ENCODE measurements at places on chromosomes 7 and 10.
A peak's percentile ranks its signal among the peaks of the same experiment; 100 is the strongest.

DNA sequence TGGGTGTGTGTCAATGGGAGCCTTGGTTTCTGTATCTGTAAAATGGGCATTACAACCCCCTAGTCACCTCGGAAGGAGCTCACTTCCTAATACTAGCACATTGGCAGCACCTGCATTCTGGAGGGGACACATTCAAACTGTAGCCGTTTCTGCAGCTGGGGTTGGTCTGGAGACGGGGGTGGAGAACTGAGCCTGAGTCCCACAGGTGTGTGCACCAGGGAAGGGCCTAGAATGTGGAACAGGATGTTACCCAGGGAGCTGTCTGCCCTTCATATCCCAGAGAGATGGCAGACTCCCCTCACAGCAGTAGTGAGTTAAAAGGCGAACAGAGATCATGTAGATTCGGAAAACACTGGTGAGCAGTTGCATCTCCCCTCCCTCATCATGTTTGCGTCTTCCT, 272.8 kb upstream of the ZNF32 start:
- no peak for DNase-seq

DNA sequence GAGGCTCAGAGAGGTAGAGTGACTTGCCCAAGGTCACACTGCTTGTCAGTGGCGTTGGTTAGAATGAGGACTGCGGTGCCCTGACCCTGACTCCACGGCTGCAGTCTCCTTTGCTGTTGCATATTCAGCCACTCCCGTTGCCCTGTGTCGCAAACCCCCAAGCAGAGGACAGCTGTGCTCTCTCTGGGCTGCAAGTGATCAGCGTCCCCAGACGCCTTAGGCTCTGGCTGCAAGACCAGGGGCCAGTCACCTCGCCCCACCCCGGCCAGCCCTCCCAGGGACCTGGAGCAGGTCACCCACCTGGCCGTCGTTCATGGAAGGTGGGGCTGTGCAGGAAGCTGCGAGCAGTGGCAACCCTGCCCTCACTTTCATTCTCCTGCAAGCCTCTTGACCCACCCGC, 51.7 kb upstream of the NANOS1 start:
- DNase-seq: no peak

GRCh38 chr7:69693042-69693441, 94.8 kb downstream of the AUTS2 start:
- no peak for DNase-seq

DNA sequence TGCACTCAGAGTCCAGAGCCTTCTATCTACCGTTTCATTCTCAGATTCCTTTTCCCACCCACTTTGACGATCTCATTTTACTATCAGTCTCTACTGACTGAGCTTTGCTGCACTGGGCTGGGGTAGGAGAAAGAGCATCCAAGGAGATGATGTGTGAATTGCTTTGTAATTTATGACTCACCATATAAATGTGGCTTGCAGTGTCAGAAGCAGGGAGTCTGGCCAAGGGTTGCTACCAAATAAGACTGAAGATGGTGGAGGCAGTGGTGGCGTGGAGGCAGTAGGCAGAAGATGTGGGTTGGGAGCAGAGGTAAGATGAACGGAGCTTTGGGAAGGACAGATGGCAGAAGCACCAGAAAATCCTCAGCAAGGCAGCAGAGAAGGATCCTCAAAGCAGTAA, 73.3 kb upstream of the AGK start:
- DNase-seq: no peak

DNA sequence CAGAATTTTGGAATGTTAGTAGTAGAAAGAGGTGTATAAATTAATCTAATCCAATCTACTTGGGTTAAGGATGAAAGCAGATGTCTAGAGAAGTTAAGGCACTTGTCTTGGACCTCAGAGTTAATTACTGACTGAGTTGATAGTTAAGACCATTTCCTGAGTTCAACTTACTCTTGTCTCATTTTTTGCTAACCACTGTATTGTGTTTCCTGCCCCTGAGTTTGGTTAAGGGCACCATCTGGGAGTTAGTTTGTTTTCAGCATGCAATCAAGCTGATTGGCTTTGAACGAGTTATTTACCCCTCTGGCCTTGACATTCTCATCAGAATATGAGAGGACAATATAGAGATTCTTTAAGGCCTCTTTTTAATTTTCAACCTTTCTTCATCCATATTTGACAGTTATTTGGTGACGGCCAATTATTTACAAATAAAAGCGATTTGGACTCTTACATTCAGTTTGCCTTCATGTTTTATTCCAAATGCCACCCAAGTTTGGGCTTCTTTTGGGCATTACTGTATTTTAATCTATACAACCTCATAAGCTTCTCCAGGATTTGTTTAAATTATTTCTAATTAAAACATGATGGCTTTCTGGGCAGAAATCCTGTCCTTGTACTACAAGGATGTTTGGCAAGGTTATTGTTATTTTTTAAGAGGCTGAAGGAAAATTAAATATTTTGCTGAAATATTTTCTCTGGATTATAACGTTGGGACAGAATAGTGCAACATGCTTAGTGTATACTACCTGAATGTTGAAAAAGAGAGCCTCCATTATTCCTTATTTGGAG, 225.0 kb downstream of the CACNB2 start:
- no peak for DNase-seq

DNA sequence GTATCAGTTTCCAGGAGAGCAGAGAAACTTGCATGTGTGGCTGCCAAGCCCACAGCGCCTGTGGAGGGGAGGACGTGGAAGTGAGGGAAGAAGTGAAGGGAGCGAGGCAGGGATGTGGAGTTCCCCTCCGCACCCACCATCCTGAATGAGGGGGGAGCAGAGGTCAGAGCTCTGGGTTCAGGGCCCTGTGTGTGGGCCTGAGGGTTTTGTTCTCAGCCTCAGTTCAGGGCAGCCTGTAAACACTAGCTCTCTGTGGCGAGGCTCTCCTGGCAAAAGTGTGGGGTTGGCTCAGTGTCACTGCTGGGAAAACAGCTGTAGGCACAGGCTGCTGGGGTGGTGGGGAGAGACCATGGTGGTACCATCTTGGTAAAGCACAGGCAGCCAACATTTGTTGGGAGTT, 108.4 kb downstream of the C10orf105 start:
- no peak for DNase-seq

- no peak for DNase-seq
These were observed 15.3 kb downstream of the PAX2 start for GRCh38 chr10:100760726-100761125.

- no peak for DNase-seq
These were observed 219.3 kb downstream of the JAZF1 start for GRCh38 chr7:27961255-27961654.

DNA sequence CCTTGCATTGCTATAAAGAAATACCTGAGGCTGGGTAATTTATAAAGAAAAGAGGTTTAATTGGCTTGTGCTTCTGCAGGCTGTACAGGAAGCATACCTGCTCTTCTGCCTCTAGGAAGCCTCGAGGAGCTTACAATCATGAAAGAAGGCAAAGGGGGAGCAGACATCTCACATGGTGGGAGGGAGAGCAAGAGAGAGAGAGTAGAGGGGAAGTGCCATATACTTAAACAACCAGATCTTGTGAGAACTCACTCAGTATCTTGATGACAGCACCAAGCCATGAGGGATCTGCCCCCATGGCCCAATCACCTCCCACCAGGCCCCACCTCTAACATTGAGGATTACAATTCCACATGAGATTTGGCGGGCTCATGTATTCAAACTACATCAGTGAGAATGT, 79.1 kb upstream of the HECW1 start:
- no peak for DNase-seq

DNA sequence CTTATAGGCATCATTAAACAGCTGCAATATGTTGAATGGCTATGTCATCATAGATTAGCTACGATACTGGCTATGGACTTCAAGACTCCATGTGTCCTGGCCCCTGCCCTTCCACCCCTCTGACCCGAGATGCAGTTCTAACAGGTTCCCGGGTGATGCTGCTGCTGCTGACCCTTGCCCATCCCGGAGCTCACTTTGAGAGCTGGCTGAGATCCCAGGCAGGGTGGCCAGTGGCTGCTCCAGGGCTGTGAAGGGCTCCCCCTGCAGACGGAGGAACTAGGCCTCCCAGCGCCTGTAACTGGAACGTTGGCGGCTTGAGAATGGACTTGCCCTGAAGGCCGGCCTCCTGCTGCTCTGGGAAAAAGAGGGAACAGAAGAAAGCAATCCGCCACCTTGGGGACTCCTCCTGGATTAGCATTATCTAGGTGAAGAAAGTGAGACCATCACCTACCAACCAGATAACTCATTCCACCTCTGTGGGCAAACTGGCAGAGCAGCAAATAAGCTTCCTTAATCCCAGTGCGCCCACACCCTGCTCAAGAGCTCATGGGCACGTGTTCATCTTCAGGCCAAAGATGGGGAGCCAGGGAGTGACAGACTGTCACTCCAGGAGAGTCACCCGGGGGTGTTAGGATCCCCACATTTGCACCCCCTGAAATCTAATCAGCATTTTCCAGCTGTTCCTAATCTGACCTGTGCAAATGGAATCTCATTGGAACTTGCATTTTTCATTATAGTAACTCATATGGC, 56.8 kb downstream of the PARP12 start:
- DNase-seq: no peak

DNA sequence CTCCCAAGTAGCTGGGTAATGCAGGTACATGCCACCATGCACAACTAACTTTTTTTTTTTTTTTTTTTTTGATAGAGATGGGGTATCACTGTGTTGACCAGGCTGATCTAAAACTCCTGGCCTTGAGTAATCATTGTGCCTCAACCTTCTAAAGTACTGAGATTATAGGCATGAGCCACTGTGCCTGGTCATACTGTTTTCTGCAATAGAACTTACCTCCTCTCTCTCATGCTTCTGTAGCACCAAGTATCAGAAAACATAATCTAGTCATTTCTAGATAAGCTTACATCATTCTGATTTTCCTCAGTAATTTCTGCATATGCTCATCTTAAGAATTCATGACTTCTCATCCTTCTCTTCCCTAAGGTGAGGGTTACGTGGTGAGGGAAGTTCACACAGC, 210.0 kb downstream of the IMMP2L start:
- DNase-seq: no peak

- DNase-seq: peak; percentile 25
These were observed 15.6 kb upstream of the PPIF start for GRCh38 chr10:79331709-79332108.

DNA sequence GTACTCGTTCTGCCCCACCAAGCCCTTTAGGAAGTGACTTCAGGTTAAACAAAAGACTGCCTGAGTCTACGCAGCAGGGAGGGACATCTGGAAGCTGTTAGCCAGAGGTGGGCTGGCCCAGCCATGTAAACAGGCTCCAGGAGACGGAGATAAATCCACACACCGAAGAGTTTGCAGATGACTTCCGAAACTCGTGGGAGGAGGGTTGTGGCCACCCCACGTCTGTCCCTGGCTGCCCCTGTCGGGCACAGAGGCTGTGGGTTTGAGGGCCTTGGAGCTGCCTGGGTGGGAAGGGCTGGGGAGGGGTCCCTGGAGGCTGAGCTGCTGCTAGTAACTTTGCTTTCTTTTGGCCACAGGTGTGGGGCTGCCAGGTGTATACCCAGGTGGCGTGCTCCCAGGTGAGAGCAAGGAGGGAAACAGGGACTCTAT, 15.6 kb downstream of the ELN start:
- DNase-seq: no peak

GRCh38 chr7:72343991-72344390, 68.1 kb downstream of the CALN1 start:
- DNase-seq: no peak

GRCh38 chr7:158778471-158778870, 50.8 kb downstream of the ESYT2 start:
- DNase-seq: no peak

DNA sequence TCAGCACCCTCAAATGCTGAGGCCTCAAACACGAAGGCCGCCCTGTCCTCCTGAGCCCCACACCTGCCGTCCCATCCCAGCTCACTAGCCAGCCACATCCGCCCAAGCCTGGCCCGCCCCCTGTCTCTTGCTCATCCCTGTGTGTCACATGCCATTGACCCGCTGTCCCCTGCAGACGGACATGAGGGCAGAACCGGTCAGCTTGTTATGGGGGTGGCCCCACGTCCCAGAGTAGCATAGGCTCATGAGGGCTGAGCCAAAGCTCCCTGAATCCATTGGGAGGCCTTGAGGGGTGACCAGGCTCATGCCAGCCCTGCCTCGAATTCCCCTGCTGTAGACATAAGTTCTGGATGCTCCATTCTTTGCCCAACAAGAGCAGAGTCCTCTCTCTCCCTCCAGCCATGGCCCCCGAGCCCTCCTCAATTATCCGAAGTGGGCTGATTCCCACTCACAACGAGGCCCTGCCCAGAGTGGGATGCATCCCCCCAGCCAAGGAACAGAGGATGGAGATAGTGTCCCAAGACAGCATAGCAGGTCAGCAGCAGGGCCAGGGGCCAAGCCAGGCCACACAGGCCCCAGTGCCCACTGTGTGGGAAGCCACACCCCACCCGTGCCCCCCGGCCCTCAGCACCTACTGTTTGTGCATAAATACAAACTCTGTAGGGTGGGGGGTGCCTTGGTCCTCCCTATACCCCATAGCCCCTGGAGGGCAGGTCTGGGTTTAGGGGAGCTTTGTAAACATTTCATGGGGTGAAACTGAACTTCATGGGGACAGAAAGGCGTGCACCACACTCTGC, 42.1 kb downstream of the EBF3 start:
- no peak for DNase-seq

DNA sequence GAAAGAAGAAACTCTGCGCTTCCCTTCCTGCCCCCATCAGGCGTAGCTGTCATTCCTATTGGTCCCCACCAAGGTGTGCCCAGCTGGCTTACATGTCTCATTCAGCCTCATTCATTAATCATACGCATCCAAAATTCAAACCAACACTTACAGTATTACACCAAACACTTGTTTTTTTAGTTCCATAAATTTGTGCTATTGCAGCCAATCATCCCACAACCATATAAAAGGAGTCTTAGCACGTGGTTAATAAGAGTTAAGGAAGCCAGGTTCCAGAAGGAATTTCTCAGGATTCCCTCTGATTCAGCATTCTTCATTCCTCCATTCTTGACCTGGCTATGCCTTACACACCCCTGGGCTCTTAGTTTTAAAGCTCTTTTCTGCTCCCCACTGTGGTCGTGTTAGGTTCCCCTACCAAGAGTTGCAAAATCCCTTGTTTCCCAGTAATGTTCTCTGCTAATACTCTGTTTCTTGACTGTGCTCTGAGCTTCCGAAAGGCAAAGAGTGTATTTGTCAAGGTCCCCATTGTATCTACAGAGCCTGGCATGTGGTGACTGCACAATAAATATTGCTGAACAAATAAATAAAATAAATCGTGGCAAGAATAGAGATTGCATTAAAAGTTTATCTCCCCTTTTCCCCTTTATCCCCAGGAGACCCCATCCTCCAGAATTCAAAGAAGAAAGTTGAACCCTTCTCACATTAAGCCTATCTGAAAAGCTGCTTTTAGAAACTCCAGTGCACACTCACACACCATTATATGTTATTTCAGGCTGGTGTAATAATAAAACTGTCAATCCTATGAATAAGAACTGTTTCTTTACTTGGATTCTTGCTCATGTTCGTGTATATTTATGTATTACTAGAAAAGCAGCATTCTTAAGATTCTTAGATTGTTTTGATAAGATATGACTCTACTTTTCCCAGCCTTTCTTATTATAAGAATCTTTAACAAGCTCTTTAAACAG, 514.4 kb downstream of the INHBA start:
- DNase-seq: no peak
